ENCODE measurements at places on chromosomes 6 and 20.

GRCh38 chr20:2311329-2311728 is 15.5 kb downstream of the TGM3 start:
- DNase-seq, result no peak

DNA sequence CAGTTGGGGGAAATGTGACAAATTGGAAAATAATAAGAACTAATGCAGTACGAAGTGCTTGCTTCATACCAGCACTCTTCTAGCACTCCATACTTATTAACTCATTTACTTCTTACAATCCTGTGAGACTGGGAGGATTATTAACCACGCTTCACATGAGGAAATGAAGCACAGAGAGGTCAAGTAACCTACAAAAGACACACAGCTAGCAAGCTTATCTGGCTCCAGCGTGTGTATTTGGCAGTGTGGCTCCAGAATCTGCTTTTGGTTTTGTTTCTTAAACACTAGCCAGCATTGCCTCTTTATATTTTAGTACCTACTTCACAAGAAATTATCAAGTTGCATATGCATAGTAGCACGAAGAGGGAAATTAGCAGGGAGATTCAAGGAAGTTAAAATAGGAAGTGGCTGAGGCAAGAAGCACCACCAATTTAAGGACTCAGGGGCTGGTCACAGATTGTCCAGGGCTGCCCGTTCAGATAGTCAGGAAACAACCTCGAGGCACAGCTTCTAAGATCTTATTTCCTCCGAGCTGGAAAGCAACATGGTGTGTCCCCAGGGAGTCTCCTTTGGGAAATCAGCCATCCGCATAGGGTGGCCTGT is 302.7 kb upstream of the PRDM1 start:
- DNase-seq, result no peak

GRCh38 chr6:48996461-48997119 is 466.5 kb downstream of the MMUT start:
- DNase-seq, result no peak

DNA sequence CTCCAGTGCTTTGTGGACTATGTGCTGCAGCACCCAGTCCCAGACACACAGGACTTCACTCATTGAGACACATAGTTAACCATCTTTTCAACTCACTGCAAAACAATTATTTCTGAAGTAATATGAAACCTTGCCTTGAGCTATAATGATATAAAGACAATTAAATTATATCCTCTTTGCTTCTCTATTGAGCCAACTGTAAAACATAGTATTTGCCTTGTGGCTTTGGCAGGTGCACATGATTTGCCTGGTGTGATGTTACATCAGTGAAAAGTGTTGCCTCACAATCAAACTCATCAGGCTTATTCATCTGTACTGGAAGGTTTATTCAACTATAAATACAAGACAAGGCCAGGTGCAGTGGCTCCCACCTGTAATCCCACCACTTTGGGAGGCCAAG is 80.6 kb downstream of the NCOA7 start:
- no peak for DNase-seq

DNA sequence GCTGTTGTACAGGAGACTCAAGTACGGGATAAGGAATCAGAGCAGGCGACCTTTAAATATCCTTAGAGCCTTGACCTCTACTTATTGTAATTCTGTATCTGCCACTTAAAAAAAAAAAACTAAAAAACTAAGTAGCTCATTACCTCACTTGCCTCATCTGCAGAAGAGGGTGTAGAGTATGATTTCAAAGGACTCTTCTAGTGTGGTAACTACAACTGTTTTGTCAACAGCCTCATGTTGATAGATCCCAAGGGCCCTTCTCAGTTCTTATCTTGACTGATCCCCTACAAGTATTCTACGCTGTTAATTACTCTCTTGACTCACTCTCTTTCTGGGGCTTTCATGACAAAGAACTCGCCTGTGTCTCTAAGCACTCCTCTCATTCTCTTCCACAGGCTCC is 16.7 kb upstream of the PDYN start:
- DNase-seq, result no peak

DNA sequence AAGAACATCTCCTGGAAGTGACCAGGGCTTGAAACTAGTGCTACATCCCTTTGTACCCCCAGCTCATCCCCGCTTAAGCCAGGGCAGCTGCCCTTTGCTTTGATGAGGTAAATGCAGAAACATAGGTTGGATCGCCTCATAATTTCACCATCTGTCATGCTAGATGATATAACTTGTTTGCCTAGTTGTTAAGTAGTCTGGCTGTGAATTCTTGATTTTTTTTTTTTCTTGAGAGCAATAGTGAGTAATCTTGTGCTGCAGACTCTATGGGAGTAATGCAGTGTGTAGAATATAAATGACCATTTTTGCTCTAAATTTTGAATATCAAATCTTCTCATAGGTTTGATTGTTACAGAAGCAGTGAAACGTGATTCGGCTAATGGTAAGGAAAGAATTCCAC is 4.1 kb downstream of the TRDN start:
- no peak for DNase-seq

DNA sequence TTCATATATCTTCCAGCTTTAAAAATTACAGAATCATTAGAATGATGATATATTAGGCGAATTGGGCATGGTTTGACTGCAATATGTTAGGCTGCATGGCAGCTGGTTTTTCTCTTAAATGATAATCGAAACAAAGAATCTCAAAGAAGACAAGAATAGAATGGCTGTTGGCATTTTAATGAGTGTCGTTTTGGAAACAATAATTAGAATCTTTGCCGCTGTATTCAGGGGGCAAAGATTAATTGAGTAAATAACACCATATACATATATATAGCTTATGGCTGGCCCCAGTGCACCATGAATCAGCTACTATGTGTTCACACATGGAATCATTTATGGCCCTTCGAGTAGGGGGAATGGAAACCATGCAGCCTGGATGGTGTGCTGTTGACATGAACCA is 216.2 kb downstream of the RNF144B start:
- no peak for DNase-seq

- no peak for DNase-seq
Measured at GRCh38 chr20:41405436-41405835, 38.8 kb upstream of the EMILIN3 start.

GRCh38 chr6:90079560-90080490 is 185.6 kb downstream of the GJA10 start:
- DNase-seq, result no peak

DNA sequence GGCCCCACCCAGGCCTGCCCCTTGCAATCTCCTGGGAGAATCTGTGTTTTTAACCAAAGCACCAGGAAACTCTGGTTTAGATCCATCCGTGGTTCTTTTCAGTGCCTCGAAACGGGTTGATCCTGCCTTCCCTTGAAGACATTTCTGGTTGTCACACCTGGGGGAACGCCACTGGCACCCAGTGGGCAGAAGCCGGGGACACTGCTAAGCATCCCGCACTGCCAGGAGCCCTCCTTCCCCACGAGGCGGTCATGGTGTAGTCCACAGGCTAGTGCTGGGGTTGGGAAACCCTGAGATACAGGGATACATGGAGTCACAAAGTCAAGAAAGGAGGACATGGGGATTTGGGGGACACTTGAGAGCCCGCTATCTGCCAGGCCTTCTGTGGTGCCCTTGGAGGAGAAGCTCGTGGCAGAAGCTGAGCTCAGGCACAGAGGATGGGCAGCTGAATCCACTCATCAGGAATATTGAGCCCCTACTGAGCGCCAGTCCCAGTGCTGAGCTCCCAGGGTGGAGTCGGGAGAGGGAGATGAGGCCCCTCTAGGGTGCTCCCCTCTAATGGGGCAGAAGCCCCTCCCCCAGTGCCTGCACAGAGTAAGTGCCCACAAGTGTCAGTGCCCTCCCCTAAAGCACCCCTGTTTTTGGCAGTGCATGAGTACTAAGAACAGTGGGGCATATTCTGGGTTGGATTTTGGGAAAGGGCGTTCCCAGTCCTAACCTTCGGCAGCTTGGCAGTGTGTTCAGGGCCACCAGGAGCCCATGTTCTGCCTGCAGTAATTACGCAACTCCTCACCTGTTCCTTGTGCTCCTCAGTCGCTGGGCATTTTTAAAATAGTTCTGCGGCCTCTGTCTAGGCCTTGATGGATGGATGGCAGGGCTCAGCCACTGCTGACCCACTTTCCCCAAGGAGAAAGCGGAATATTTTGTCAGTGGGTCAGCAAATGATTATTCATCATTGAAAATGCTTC is 25.6 kb upstream of the PHACTR3 start:
- DNase-seq, result no peak

DNA sequence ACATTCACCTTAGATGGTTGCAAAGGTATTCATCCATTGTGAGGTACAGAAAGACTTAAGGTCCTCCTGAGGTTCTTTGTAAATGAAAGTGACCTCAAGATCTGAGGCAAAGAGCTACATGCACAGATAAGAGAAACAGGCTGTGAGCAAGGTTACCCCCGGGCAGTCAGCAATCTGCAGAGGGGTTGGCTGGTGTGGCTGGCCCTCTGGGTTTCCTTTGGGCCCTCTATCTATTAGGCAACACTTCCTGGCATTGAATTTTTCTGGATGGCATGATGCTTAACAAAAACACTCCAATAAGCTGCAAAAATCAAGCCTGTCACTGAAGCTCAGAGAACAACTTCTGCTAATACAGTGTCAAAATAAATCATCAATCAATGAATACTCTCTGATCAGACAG is 48.9 kb upstream of the RALGAPA2 start:
- no peak for DNase-seq

DNA sequence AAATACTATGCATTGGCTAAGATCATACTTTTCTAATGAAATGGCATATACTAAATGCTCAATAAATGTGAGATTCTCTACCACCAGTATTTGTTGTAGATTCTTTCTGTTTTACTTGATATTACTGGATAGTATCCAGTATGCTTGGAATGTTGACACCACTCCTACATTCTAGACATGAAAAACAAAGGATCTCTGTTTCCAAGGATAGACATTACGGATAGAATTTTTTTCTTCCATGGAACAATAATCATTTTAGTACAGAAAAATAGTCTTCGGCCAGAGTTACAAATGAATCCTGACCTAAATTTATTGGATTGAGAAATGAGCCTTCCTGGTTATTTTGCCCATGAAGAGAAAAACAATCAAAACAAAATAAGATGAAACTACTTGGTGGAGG is 258.2 kb upstream of the NT5E start:
- no peak for DNase-seq

GRCh38 chr6:159331451-159331850 is 162.3 kb downstream of the FNDC1 start:
- no peak for DNase-seq

DNA sequence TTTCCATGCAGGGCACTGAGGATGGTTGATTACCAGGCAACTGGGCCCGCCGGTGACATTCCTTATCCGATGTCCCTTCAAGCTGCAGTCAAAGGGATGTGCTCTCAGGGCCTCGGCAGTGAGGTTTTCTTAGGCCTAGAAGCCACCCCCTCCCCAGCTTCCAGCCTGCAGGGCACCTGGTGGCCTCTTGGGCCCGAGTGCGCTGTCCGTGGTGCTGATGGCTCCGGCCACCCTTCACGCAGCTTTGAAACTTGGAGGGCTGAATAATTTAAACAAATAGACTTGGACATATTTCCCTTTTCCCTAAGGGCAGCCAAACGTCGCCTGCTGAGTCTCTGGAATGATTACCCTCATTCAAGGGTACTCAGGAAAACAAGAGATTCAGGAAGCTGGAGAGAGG is 8.9 kb upstream of the MLN start:
- no peak for DNase-seq

DNA sequence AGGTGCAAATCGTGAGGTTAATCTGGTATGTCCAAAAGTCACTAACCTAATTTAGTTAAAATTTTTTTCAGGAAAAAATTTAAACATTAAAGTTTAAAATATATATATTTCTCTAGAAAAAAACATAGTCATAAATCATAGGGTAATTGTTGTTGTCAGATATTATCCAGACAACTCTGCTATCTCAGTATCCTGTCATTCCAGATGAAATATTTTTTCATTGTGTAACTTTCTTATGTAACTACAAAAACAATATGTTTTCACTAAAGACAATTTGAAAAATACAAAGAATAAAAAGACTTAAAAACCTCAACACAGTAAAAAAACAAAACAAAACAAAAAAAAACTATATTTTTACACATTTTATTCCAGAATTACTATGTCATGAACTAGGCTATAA is 57.6 kb downstream of the TENT5A start:
- DNase-seq, result no peak

DNA sequence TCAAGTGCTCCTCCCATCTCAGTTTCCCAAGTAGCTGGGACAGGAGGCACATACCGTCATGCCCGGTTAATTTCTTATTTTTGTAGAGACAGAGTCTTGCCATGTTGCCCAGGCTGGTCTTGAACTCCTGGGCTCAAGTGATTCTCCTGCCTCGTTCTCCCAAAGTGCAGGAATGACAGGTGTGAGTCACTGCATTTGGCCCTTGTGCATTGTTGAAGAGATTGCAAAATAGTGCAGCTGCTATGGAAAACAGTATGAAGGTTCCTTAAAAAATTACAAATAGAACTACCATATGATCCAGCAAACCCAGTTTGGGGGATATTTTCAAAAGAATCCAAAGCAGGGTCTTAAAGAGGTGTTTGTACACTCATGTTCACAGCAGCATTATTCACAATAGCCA is 69.1 kb downstream of the GJA10 start:
- no peak for DNase-seq

DNA sequence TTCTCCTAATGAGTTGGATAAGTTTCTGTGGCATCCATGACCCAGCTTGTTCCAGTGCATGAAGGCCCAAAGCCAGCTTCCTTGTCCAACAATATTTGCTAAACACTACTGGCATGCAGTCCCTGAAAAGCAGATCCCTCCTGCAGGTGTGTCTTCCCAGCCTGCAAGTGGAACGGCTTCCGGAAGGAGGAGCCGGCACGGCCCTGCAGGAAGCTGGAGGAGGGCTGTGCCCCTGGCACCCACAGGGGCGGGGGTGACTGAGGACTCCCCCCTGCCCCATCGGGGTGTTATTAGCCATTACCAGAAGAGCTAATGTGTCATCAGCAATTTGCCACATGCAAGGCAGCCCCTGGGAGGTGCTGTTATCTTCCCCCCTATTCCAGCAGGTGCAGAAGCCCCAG is 27.4 kb downstream of the NPEPL1 start:
- DNase-seq, result no peak

- no peak for DNase-seq
Measured at GRCh38 chr6:107121964-107122495, 6.7 kb upstream of the BEND3 start.

DNA sequence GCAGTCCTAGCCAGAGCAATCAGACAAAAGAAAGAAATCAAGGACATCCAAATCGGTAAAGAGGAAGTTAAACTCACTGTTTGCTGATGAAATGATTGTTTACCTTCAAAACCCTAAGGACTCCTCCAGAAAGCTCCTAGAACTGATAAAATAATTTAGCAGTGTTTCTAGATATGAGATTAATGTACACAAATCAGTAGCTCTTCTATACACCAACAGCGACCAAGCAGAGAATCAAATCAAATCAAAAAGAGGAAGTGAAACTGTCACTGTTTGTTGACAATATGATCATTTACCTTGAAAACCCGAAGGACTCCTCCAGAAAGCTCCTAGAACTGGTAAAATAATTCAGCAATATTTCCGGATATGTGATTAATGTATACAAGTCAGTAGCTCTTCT is 21.7 kb downstream of the SERPINB9 start:
- no peak for DNase-seq
